Foreskin keratinocyte (primary cell): ENCODE measurements at places on chromosomes 4 and X. TPM values are rescaled to one million over a fixed set of nuclear protein-coding genes. Genes with fewer than 3 reads are reported as not detected.

DNA sequence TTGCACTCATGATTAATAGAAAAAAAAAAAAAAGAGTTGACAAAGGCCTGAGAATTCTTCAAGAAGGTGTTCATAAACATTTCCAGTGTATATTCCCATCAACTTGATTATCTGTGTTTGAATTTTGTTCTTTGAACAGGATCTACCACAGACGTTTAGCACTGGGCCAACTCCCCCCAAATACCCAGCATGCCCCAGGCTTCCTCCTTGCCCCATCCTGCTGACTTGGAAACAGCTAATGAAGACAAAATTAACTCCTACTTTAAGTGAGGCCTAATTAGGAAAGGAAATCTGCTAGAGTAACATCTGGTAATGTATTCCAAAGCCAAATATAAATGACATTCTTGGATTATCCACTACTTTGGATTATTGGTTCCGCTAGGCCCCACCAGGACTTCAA, 52.5 kb downstream of the PPARGC1A start:
- DNase-seq = no peak

The PNCK gene
- total RNA-seq = not detected in 2 replicates

DNA sequence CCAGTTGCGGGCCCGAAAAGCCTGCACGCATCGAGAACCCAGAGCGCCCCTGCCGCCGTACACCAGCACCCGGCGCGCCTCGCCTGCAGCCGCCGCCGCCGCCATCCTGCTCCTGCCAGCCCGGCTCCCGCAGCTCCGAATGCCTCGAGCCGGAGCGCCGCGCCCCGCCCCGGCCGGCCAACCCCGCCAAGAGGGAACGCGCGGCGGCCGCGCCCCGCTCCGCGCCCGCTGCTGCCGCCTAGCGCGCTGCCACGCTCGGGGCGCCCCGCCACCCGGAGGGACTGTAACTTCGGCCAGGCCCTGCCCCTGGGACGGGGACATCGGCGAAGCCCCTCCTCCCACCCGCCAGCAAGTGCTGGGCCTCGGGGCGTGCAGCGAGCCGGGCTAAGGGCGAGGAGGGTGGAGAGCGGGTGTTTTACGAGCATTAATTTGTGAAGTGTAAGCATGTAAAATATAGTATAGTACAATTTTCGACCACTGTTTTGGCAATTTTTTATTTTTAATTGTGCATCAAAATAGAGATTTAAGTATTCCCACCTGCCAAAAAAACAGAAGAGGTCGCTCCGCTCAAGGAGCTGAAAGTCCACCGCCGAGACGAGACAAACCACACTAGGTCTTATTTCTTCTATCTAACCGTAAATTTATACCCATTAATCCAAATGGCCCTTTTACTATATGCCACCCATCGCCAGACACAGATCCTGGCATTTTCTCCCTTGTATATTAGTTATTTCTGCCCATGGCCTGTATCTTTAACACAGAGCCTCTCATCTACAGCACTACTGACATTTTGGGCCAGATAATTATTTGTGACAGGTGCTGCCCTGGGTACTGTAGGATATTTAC, at the start of gene QDPR:
Gene QDPR (minus strand): TSS at position 141 of the 846 bp plus-strand sequence. CDS start 36 bp downstream, at position 105.
- DNase-seq = peak; percentile 16

GRCh38 chr4:7422151-7422897, 12.4 kb downstream of the PSAPL1 start:
- no peak for DNase-seq

The REELD1 gene
- not detected in 2 replicates for total RNA-seq

The DOK7 gene
- 0.81 and 1.1 TPM in 2 replicates for total RNA-seq

The F11 gene
- total RNA-seq = not detected in 2 replicates

The XK gene
- total RNA-seq = 0.21 and 0.24 TPM in 2 replicates

DNA sequence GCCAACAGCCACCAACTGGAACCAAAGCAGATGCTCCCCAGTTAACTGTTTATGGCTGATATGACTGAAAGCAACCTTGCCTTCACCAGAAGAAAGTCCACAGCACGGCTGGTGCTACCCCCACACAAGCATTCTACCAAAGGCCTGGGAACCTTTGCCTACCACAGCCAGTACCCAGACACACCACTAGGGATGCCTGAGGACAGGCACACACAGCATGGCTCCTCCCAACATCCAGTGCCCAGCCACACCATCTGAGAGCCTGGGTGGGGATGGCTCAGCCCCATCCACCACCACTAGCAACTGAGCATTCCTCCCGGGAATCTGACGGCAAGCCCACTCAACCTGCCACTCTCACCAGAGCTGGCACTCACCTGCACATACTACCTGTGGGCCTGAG, 178.6 kb downstream of the SLC7A11 start:
- DNase-seq = no peak

GRCh38 chrX:19003756-19004155, 19.8 kb upstream of the PHKA2 start:
- DNase-seq = no peak

The SPATA18 gene
- total RNA-seq = 6.8 and 7.9 TPM in 2 replicates

The RGN gene
- total RNA-seq = 0.07 TPM in 1 of 2 replicates, not detected in the other

The ARHGAP36 gene
- total RNA-seq = not detected in 2 replicates
